ENCODE measurements at places on chromosomes 11 and 22.

- DNase-seq, result peak; percentile 15
Observed at GRCh38 chr11:68200639-68201038, 12.5 kb downstream of the KMT5B start.

- DNase-seq, result no peak
Observed at GRCh38 chr11:8658321-8659057, 24.0 kb downstream of the TRIM66 start.

DNA sequence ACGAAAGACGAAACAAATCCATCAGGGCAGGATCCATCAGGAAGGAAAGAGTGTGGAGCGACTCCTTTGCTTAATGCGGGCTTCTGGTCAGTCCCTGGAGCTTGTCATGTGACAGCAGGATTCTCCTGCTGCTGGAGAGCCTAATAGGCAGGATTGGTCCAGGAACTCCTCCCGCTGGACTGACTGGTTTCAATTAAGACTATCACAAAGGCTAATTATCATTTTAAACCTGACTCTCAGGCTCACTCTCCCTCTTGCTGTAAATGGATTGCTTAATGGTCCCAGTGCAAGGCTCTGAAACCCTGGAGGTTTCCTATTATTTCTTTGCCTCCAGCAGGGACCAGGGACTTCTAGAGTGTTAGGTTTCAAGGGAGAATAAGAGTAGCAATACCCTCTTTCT lies 493.8 kb downstream of the NTM start:
- no peak for DNase-seq

GRCh38 chr11:85627332-85627997 lies at the start of gene DLG2:
DLG2 (minus strand) TSS chr11:85627344.
- DNase-seq, result peak; percentile 20

DNA sequence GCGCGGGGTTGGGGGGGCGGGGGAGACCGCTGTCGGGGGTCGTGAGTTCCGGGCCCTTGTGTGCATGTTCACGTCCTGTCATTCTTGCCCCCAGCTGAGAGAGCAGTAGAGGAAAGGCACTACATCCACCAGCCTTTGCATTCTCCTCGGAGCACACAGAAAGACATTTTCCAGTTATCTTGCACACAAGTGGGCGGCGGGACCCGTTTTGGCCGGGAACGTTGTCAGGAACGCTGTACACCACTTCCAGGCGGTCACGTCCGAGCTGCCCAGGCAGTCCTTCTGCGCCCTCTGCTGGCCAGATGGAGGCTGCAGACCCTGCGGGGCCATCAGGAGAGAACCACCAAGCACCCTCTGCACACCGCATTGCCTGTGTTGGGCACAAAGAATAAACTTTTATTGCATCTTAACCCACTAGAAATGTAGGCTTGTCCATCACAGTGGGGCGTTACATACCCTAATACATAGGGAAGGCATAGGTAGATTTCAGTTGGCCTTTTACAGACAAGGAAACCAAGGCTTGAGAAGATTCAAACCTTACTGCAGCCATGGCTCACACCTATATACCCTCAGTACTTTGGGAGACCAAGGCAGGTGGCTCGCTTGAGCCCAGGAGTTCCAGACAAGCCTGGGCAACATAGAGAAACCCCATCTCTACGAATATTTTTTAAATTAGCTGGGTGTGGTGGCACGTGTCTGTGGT lies 2.8 kb upstream of the CDKN1C start:
- peak; percentile 93 for DNase-seq

DNA sequence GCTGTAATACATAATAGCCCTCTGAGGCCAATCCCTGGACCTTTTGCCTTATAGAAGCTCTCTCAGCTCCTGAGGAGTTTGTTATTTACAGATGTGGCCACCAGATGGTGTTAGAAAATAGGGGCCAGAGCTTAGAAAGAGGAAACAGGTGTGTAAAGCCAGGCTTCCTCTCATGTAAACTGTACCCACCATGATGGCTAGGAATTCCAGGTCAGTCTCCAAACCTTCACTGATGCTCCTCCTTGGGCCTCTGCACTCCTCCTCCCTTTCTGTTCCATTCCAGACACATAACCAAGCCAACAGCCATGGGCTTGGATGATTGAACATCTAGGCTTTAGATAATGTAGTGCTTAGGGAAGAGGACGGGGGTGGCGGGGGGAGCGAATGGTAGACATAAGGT lies 39.7 kb downstream of the USP35 start:
- DNase-seq, result peak; percentile 59

GRCh38 chr22:19992481-19992911 lies 24.1 kb downstream of the ARVCF start:
- DNase-seq, result no peak

DNA sequence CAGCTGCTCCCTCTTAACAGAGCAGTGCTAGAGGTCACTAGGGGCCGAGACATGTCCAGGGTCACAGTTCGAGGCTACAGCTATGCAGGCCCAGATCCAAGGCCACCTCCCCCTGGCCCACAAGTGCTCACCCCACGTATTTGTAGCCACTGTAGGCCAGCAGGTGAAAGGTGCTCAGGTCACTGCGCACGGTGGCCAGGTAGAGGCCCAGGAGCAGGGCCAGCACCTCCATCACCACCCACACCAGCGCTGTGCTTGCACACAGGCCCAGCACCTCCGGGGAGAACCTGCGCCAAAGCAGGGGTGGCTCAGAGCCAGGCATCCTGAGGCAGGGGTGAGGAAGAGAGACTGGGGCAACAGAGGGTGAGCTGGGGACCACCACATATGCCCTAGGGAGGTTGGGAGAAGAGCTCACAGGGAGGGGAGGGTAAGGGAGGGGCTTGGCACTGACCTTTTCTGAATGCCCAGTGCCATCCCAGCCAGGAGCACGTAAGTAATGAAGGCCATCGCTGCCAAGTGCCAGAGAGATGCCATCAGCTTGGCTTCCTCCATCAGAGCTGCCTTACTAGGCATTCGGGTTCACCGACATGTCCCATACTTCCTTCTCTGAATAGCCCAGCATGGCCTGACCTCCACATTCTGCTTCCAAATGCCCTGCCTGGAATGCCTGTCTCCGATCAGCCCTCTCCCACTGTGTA lies 3.5 kb downstream of the YIF1A start:
- no peak for DNase-seq

- no peak for DNase-seq
Observed at GRCh38 chr22:40348025-40348658, 1.8 kb downstream of the ADSL start.

DNA sequence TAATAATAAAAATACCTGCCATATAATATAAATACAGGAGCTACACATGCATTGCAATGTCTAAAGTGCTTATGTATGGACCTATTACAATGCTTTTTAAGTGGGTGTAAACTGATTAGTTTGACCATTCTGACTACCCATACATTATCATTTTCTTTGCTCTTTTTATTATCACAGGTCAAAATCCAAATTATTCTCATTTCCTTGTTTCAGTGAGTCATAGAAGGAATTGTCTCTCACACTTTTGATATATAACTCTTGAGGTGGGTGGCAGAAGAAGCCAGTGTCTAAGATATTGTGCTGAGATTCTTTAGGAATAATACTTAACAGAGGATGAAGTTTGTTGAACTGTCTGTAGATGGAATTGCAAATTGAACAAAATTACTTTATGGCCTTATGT lies 35.6 kb downstream of the GAS2 start:
- no peak for DNase-seq

DNA sequence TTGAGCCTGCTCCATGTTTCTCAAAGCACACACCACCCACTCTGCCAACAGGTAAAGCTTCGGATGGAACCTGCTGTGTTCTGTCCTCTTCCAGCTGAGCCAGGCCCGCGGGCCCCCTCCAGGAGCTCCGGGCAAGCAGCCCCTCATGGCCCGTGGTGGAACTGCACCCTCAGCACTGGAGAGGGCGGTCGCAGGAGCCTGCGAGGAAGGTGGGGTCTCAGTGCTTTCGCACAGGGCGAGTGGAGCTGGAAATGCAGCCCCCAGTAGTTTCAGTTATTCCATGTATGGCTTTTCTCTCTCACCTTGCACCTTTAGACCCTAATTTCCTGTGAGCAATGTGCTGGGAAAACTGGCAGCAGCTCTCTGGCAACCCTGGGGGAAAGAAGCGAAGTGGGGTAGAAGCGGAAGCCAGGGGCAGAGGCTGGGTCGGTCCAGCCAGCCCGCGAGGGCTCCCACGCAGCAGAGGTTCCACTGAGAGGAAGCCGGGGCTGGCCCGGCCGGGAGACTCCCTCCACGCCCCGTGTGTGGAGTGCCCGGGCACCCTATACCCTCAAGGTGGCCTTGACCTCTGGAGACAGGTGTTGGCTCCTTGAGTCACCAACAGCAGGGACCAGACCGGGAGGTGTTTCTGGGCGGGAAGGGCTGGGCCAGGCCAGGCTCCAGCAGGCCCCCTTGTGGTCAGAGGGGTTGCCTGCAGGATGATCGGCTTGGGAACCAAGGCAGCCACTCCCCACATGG lies 119.9 kb upstream of the TMEM45B start:
- DNase-seq, result peak; percentile 15

DNA sequence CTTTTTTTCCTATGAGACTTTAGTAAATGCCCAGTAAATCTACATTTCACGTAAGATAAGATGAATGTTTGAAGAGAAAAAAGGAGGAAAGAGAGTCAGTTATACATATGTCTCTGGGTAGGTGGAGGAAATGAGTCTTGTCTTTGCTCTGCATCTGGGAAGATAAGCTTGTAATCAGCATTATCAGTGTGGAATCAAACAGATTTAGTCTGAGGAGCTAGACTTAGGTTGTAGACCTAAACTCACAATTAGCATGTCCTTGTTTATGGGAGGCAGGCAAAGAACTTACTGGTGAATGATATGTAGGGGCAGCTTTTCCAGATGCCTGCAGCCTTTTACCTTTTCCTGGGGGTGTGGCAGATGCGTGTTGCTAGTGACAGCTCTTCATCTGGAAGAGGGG lies 962.3 kb downstream of the TBC1D22A start:
- no peak for DNase-seq

- DNase-seq, result no peak
Observed at GRCh38 chr11:128503245-128503991, 83.9 kb downstream of the ETS1 start.

DNA sequence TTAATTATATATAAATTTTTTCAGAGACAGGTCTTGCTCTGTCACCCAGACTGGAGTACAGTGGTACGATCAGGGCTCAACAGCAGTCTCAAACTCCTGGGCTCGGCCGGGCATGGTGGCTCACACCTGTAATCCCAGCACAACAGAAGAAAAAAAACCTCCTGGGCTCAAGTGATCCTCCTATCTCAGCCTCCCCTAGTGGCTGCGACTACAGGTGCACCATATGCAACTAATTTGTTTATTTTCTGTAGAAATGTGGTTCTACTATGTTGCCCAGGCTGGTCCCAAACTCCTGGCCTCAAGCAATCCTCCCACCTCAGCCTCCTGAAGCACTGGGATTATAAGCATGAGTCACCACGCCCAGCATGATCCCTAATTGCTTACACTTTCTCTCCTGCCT lies 56.1 kb upstream of the SLC35C1 start:
- no peak for DNase-seq

GRCh38 chr22:48510599-48510998 lies 1317.1 kb downstream of the BRD1 start:
- DNase-seq, result no peak

- DNase-seq, result no peak
Observed at GRCh38 chr22:43198936-43199335, 12.0 kb upstream of the TTLL12 start.

DNA sequence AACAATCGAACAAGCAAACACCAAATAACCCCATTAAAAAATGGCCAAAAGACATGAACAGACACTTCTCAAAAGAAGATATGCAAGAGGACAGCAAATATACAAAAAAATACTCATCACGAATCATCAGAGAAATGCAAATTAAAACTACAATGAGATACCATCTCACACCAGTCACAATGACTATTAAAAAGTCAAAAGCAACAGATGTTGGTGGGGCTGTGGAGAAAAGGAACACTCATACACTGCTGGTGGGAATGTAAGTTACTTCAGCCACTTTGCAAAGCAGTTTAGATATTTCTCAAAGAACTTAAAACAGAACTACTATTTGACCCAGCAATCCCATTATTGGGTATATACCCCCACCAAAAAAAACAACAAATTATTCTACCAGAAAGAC lies 51.3 kb upstream of the FLI1 start:
- DNase-seq, result no peak

DNA sequence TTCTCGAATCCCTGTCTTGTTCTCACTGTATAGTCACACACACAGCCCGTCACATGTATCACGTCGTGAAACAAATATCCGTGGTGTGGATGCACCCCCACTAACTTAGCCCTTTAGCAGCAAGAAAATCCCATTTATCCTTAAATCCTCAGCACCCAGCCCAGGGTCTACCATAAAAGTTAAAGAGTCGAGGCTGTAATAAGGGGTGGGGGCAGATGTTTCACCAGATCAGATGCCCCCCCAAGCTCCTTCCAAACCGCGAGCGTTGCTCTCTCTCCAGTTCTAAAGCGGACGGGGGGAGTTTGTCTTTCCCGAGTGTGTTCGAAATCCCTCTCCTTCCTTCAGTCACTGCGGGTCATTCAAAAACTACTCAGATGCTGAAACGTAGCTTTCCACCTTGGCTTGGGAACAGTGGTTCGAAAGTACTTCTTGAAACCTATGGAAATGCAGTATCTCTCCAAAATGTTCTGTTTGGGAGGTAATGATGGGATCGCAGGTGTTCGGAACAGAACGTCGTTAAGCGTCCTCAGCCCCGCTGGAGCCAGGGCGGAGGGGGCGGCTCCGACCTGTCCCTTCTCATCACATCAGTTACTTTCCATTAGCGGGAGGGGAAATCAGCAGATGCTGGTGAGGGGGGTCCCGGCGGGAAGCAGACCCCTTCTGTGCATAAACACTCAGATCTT lies 156.2 kb downstream of the BRD1 start:
- DNase-seq, result no peak

DNA sequence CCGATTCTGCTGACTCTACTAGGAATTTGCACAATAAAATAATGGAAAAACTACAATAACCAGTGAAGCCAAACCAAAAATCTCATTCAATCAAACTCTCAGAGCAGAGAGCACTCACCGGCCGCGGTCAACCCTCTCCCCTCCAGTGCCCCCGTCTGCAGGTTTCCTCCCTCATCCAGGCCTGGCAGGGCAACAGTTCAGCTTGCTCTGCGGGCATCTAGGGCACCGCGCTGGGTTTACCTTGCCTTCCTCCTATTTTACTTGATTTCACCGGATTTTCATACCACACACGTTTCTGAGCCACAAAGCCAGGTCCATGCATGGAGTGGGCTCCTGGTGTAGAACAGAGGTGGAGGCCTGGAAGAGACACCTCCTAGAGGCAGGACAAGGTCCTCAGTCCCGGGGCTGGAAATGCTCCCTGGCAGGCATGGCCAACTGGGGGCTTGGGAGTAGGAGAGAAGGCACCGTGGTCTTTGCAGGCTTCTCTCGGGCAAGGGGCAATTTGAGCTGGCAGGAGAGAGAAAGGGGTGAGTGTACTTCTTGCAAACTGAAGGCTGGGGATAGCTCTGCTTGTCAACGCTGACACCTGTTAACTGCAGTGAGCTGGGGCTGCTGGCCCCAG lies 938.4 kb downstream of the BRD1 start:
- no peak for DNase-seq

- no peak for DNase-seq
Observed at GRCh38 chr11:117670443-117670842, 126.6 kb downstream of the DSCAML1 start.

- no peak for DNase-seq
Observed at GRCh38 chr22:25644122-25644521, 79.6 kb downstream of the GRK3 start.

- DNase-seq, result no peak
Observed at GRCh38 chr22:20591660-20592310, 84.4 kb downstream of the MED15 start.

All from inflammatory macrophage treated with lipopolysaccharide for 1 hour (primary cell).